ENCODE measurements at places on chromosomes 5 and 9. TPM values are rescaled to one million over a fixed set of nuclear protein-coding genes. Genes with fewer than 3 reads are reported as not detected.

- DNase-seq, result no peak
Observed at GRCh38 chr5:106822851-106823250, 847.9 kb downstream of the EFNA5 start.

DNA sequence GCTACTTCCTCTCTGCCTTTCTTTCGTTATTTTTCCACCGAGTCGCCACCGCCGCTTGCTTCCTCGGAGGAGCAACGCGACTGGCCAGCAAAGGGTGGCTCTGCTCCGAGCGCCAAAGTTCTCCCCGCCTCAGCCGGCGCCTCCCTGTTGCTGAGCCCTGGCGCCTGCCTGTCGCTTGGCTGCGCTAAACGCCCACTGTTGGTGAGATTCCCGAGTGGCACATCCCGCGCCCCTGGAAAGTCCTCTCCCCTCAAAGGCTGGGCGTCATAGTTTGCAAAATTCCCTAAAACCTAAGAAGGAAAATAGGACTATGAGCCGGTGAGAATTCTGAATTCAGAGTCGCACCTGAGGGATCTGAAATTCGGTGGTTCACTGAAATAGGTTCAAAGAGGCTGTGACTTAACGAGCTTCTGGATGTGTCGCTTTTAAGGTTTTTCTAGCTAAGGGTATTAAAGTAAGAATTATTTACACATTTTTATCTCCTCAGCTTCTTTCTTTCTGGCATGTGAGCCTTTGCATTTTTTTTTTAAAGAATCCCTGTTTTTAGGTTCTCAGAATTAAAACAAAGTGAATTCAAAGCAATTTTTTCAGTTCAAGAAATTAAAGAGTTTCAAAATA is at the start of gene GRIN3A:
Gene GRIN3A, minus strand, starts transcription at position 82 of the 618 bp plus-strand sequence. CDS start 668 bp downstream, outside the sequence.
- DNase-seq, result peak; percentile 75

DNA sequence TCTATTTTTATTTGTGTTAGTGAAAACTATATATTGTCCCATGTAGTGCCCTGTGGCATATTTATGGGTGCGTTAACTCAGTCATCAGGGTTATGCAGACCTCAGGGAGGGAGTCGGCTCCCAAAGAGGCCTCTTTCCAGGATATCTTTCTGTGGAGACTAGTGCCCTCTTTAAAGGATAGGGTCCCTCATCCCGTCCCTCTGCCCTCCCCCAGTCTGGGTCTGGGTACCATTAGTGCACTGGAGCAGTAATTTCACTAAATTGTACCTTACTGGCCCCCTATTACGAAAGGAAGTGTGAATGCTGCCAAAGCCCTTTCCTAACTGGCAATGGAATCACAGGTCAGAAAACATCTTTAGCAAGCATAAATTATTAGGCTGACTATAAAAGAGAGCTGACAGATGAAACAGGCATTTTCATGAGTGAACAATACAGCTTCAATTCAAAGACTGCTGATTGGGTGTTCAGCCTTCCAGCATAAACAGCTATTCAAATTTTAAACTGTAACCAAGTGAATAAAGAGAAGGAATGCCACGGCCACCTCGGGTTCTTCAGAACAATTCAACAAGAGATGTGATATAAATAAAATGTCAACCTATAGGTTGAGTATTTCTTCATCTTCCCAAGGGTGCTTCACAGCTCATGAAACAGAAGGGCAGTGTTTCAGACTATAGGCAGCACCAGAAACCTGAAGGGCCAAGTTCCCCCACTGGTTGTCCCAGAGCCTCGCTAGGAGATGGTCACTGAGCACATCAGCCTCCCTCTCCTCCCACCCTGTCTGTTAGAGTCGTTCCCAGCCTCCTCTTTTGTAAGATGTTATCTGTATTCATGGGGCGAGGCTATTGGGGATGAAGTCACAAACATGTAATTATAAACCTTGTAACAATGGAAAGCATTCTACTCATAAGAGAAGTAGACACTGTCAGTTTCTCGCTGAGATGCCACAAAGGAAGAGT is 318.7 kb downstream of the TMEM161B start:
- DNase-seq, result no peak

DNA sequence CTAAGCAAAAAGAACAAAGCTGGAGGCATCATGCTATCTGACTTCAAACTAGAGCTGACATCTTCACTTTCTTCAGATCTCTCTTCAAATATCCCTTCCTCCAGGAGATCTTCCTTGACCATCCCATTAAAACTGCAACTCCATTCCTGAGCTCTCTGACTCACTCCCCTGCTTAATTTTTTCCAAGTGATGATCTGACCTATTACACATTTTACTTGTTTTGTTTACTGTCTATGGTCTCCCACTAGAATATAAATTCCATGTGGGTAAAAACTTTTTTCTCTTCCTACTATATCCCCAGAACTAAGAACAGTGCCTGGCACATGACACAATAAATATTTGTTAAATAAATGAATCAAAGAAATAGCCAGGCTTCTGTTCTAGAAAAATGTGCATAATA is 87.5 kb downstream of the SLIT3 start:
- DNase-seq, result no peak

- no peak for DNase-seq
Observed at GRCh38 chr9:93509084-93509483, 55.7 kb upstream of the FAM120AOS start.

DNA sequence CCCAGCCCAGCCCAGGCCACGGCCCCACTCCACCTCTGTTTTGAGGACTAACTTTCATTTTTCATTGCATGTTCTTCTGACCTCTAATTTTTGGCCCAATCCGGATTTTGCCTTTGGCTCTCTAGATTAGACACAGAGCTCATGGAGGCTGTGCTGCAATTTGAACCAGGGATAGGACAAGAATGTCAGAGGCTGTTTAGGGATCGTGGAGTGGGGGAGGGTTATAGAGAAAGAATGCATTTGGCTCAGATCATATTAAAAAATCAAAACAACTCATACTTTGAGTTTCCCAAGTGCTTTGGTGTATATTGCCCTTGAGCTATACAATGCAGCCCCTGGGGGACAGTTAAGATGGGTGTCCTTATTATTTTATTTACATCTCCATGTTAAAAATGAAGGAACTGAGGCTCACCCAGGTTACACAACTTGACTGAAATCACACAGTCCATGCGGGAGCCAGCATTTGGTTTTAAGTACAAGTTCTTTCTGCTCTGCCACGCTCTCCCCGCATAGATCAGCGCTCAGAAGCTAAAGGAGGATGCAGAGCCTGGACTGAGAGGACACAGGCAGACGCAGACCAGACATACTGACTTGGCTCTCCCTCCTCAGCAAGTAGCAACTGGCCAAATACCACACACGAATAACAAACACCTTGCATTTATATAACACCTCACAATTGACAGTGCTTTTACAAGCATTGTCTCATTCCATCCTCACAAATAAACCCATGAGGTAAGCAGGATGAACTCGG is 126.4 kb upstream of the RAI14 start:
- DNase-seq, result no peak

DNA sequence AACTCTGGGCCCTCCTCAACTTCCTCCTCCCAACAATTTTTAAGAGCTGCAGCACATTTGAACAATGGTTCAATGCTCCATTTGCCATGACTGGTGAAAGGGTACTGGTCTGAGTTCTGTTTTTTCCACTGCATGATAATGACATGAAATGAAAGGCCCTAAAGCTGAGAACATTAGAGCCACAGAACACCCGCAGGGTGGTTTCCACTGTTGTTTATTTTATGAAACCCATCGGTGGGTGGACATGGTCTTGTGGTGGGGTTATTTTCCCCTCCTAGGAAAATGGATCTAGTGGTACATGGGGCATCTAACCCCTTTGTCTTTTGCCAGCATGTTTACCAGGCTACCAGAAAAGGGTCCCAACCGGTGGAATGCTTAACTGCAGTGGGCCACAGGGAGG is 71.8 kb downstream of the SMARCA2 start:
- DNase-seq, result no peak

DNA sequence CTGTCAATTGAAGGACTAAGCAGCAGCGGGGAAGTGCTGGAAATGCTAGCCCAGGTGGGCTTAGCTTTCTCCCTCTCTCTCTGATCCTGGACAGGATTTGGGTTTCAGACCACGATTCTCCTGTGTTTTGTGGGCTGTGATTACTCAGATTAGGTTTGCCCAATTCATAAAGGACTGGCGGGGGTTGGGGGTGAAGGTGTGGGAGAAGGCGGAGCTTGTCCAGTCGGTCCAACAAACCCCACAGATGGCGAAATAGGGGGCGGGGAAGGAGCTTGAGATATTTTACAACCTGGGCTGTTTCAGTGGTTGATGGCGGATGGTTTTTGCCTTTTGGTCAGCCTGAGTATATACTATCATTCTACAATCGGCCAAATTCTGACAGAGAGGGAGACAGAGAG is 35.2 kb downstream of the PCDHAC2 start:
- no peak for DNase-seq

- DNase-seq, result no peak
Observed at GRCh38 chr9:124017929-124018729, 6.6 kb downstream of the LHX2 start.

- DNase-seq, result no peak
Observed at GRCh38 chr5:5418764-5419163, 3.7 kb upstream of the ICE1 start.

- no peak for DNase-seq
Observed at GRCh38 chr9:129889941-129890717, 54.9 kb downstream of the USP20 start.

DNA sequence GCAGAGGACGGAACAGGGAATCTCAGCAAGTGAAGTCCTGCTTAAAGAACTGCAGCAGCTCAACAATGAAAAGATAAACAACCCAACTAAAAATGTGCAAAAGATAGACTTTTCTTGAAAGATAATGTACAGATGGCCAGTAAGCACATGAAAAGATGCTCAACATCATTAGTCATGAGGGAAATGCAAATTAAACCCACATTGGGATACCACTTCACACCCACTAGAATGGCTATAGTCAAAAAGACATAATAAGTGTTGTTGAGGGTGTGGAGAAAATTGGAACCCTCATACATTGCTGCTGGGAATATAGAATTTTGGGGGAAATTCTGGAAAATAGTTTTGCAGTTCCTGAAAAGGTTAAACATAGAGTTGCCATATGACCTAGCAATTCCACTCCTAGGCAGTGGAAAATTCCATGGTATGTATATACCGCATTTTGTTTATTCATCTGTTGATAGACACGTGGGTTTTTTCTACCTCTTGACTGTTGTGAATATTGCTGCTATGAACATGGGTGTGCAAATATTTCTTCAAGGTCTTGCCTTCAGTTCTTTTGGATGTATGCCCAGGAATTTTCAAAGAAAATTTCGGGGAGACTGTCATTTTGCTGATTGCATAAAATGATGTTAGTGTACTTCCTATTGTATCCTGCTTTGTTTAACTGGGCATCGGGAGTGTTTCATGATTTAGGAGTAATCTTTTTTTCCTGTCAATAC is 7.2 kb downstream of the CNOT8 start:
- DNase-seq, result no peak

- DNase-seq, result peak; percentile 34
Observed at GRCh38 chr9:133996531-133997520, 4.7 kb upstream of the VAV2 start.

DNA sequence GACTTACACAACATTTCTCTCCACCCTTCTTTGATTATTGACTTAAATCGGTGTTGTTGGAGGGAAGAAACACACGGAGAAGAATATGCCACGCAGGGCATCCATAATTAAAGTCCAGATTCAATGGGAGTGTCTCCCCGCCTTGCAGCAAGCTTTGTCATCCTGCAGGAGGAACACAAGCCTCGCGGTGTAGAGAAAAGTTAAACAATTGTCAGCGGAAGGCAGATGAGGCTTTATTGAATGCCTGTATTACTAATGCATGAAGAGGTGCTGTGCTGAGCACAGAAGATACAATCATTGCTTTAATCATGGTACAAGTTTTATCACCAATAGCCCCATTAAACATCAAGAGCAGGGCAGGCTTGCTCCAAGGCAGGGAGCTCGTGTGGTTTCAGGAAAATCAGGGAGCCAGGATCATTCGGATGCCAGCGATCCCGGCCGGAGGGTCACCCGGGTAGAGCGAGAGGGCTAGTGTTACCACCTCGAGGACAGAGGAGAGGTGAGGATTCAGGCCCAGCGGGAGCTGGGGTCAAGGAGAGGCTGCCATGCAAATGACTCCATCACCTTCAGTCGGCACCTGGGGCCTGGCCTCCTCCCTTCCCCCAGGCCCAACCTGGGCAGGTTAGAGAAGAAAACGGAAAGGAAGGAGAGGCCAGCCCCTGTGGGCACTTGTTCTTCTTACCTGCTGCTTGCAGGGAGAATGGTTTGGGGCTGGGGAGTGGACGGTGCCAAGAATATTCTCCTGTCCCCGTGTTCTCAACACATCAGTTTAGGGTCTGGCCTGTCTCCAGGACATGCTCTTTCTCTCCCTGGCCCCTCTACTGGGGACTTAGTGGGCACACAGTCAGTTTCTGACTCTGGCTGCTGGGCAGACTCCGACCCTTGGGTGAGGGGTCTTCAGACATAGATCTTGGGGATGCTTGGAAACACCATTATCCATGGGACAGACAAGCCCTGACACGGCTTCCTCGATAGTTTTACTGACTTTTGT is 289.5 kb downstream of the IRX2 start:
- DNase-seq, result no peak

DNA sequence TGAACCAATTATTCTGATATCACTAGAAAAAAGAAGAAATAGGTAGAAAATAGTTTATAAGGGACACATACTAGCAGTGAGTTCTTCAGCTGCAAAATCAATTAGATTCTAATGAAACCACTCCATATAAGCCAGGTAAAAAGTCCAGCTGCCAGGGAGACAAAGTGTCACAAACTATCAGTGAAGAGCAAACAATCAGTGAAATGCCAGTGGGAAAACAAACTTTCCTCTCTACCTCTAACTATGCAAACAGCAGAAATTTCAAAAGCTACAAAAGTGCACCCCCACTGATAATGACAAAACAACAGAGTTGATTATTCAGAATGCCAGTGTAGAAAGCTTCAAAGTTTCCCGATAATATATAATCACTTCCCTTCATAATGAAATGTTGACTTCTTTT is 637.2 kb upstream of the ITGA1 start:
- DNase-seq, result no peak

DNA sequence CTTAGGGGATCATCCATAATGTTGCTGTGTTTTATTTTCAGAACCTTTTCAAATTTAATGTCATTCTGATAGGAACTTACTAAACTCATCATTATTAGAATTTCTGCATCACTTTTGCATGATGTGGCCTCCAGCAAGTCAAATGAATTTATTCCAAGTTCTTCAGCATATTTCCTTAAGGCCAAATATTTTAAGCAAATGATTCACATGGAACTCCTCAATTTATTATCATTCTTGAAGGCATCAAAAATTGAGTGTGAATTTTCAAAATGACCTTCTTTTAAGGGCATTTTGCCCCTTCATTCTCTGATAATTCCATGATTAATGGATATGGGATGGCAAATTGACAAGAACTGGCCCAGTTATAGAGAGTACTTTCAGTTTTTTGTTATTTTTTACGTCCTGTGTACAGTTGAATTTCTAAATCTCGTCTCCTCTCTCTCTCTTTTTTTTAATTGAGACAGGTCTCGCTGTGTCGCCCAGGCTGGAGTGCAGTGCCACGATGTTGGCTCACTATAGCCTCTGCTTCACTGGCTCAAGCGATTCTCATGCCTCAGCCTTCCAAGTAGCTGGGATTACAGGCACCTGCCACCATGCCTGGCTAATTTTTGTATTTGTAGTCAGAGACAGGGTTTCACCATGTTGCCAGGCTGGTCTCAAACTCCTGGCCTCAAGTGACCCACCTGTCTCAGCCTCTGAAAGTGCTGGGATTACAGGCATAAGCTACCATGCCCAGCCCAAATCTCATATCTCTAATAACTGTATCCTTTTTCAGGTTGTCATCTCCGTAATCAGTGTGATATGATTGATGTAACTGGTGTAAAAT is 29.1 kb downstream of the GPR21 start:
- no peak for DNase-seq

GRCh38 chr5:52869391-52869790 is 81.7 kb downstream of the ITGA1 start:
- no peak for DNase-seq

Gene ADAMTS16
- polyA plus RNA-seq, result not detected

Gene SPATA31A3
- not detected for polyA plus RNA-seq

Gene PDZD2
- polyA plus RNA-seq, result 2.8 TPM

Gene IFNA10
- not detected for polyA plus RNA-seq

Gene TRIM23
- 7.6 TPM for polyA plus RNA-seq
